ENCODE measurements at places on chromosomes 6 and 20. TPM values are rescaled to one million over a fixed set of nuclear protein-coding genes. Genes with fewer than 3 reads are reported as not detected.

The HNF4A gene
- not detected for total RNA-seq

GRCh38 chr6:39380837-39381549 lies 58.5 kb upstream of the KCNK16 start:
- no peak for DNase-seq

DNA sequence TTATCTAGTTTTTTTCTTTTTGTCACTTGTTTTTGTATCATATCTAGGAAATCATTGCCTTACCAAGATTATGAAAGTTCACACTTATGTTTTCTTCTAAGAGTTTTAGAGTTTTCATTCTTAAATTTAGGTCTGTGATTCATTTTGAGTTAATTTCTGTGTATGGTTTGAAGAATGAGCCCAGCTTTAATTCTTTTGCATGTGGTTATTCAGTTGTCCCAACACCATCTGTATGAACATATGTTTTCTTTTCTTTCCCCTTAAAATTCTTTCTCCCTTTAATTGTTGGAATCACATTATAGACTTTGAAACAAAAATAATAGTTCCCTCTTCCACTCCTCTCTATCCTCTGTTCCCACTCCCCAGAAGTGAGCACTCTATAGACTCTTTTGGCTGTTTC lies 85.4 kb downstream of the SLX4IP start:
- no peak for DNase-seq

- no peak for DNase-seq
Measured at GRCh38 chr6:105489216-105489530, 86.3 kb upstream of the PREP start.

DNA sequence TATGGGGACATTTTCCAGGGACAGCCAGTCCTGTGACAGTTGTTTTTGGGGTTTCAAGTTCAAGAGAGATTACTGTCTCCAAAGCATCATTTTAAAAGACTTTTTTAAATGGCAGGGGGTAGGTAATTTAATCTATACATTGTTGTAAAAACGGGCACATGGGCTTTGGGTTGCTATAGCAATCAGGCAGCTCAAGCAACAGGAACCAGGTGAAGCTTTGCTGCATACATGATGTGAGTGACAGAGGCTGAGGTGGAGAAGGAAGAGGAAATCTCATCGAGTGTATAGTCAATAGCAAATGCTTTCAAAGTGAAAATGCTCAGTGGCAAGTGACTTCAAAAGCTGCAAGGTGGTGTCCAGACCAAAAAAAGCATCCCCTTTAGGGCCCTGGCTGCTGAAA lies 277.4 kb upstream of the JAG1 start:
- DNase-seq: no peak

GRCh38 chr20:59820204-59821041 lies 113.0 kb downstream of the SYCP2 start:
- no peak for DNase-seq

The DDR1 gene
- 7.4 TPM for total RNA-seq
